ENCODE measurements at places on chromosomes 2 and 18. TPM values are rescaled to one million over a fixed set of nuclear protein-coding genes. Genes with fewer than 3 reads are reported as not detected.

Gene PSD4
- 16.9 TPM for total RNA-seq

GRCh38 chr18:50055488-50055887 is 139.5 kb downstream of the MYO5B start:
- H3K36me3 ChIP-seq = no peaks in the 10 kb centered on the region
- peaks cover 9% of the 10 kb centered on the region for H3K4me1 ChIP-seq
- no peaks in the 10 kb centered on the region for H3K27me3 ChIP-seq
- H3K4me3 ChIP-seq = no peak overlapping the region
- no peak for DNase-seq

- no peak overlapping the region for H3K27ac ChIP-seq
- H3K4me3 ChIP-seq = no peak overlapping the region
- H3K36me3 ChIP-seq = no peaks in the 10 kb centered on the region
- no peak for DNase-seq
These were observed 312.0 kb upstream of the ETAA1 start for GRCh38 chr2:67085146-67085545.

DNA sequence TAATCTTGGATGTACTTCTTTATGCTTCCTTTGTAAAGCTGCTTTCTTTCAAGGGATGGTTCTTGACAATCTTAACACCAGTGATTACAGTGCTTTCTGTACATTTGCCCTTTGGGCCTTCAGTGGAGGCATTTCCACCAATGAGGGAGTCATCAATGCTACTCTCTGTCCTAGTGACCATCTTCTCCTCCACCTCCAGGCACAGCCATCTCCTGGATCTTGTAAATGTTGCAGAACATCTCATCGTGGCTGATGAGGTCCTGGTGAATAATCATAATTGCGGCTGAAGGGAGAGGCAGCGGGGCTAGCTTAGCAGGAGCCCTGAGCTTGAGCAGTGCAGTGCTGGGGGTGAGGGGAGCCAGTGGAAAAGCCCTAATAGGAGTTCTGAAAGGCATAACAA is 32.5 kb downstream of the IDH1 start:
- no peak overlapping the region for H3K27ac ChIP-seq
- no peaks in the 10 kb centered on the region for H3K27me3 ChIP-seq
- no peaks in the 10 kb centered on the region for H3K4me1 ChIP-seq
- H3K36me3 ChIP-seq = no peaks in the 10 kb centered on the region
- DNase-seq = no peak

DNA sequence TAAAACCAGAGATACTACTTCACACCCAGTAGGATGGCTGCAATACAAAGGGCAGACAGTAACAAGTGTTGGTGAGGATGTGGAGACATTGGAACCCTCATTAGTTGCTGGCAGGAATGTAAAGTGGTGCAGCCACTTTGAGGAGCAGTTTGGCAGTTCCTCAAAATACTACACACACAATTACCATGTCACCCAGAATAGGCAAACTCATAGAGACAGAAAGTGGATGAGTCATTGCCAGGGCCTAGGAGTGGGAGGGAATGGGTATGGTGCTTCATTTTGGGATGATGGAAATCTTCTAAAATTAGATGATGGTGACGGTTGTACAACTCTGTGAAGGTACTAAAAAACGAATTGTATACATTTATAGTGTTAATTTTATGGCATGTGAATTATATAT is 54.8 kb downstream of the ATP9B start:
- no peaks in the 10 kb centered on the region for H3K4me1 ChIP-seq
- no peak overlapping the region for H3K27ac ChIP-seq
- no peak overlapping the region for H3K4me3 ChIP-seq

GRCh38 chr2:26347286-26347865 is 787 bp upstream of the ADGRF3 start:
- H3K4me3 ChIP-seq = peak overlapping the region; percentile 80
- H3K27me3 ChIP-seq = no peaks in the 10 kb centered on the region
- DNase-seq = no peak
- H3K36me3 ChIP-seq = no peaks in the 10 kb centered on the region
- peaks cover 20% of the 10 kb centered on the region for H3K4me1 ChIP-seq

Gene FLACC1
- 11.1 TPM for total RNA-seq

Gene SLC14A1
- total RNA-seq = 86.2 TPM

DNA sequence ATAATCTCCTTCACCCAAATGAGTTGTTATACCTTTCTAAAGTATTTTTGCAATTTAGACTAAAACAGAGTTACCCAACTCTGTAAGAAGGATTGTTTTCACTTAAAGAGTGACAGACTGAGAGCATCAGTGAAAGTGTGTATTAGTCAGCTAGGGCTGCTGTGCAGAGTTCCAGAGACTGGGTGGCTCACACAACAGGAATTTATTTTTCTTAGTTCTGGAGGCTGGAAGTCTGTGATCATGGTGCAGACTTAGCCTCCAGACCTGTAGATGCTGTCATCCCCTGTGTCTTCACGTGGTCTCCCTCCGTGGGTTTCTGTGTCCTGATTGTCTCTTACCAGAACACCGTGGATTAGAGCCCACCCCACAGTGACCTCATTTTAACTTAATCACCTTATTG is 40.0 kb downstream of the BCL2L11 start:
- H3K27me3 ChIP-seq = no peaks in the 10 kb centered on the region
- H3K4me1 ChIP-seq = peaks cover 51% of the 10 kb centered on the region
- no peak for DNase-seq
- no peaks in the 10 kb centered on the region for H3K36me3 ChIP-seq

Gene SCN7A
- 9.0 TPM for total RNA-seq

Gene SLC4A3
- 5.6 TPM for total RNA-seq

GRCh38 chr18:57077005-57077765 is 69.7 kb upstream of the BOD1L2 start:
- no peak for DNase-seq
- H3K36me3 ChIP-seq = no peaks in the 10 kb centered on the region
- H3K4me1 ChIP-seq = no peaks in the 10 kb centered on the region

DNA sequence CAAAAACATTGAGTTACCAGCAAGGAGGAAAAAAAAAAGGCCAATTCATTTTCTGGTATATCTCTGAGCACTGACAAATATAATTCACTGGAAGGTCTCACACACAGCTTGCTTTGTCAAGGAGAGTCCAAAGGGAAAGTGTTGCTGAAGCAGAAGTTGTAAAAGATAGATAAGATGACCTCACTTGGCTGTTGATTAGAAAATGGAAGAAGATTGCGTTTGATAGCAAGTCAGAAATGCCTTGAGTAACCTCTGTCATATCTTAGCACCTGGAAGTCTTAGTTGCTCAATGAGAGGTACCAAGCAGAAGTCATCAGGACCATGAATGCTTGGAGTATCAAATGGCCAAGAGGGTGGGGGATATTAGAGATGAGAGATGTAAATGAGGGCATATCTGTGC is 105.2 kb downstream of the FSHR start:
- H3K36me3 ChIP-seq = no peaks in the 10 kb centered on the region
- no peaks in the 10 kb centered on the region for H3K4me1 ChIP-seq
- DNase-seq = no peak
- no peak overlapping the region for H3K27ac ChIP-seq
- no peak overlapping the region for H3K4me3 ChIP-seq

- no peaks in the 10 kb centered on the region for H3K36me3 ChIP-seq
- no peak overlapping the region for H3K4me3 ChIP-seq
- no peak for DNase-seq
These were observed 206.9 kb downstream of the ARL4C start for GRCh38 chr2:234289834-234290590.

- no peaks in the 10 kb centered on the region for H3K27me3 ChIP-seq
- H3K36me3 ChIP-seq = no peaks in the 10 kb centered on the region
- no peak overlapping the region for H3K27ac ChIP-seq
- no peaks in the 10 kb centered on the region for H3K4me1 ChIP-seq
- no peak overlapping the region for H3K4me3 ChIP-seq
These were observed 444.9 kb upstream of the MAP2 start for GRCh38 chr2:208978946-208979345.

DNA sequence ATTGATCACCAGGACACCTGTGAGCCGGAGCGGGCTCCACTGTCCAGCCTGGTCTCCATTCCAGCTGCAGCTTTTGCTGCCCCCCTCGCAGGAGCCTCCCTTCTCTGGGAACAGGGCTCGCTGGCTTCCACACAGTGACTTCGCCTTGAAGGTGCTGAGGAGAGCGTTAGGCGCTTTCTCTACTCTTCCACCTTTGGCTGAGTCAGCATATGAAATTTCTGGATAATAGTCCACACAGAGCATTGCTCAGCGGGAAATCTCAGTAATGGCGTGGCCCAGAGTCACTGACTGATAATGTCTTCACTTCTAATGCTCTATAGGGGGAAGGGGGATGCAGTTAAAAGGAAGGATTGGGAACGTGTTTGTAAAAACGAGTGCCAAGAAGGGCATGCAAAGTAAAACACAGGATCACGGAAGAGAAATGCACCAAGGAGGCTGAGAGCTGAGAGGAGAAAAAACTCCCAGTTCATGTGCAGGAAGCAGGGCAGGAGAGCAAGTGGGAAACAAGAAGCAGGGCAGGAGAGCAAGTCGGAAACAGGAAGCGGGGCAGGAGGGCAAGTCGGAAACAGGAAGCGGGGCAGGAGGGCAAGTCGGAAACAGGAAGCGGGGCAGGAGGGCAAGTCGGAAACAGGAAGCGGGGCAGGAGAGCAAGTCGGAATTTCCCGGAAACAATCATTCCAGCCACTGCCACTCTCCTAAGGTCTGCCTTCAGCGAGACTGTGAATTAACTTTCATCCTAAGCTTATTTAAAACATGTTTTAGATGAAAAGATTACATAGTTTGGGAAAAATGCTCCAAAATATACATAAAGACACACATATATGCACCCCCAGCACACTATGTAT is 77.7 kb downstream of the MYT1L start:
- H3K27ac ChIP-seq = no peak overlapping the region
- H3K4me1 ChIP-seq = no peaks in the 10 kb centered on the region
- no peak for DNase-seq
- no peaks in the 10 kb centered on the region for H3K27me3 ChIP-seq

Gene FAM228A
- 0.92 TPM for total RNA-seq

GRCh38 chr2:119426396-119426675 is 5.3 kb upstream of the TMEM37 start:
- no peaks in the 10 kb centered on the region for H3K4me1 ChIP-seq
- H3K36me3 ChIP-seq = no peaks in the 10 kb centered on the region

DNA sequence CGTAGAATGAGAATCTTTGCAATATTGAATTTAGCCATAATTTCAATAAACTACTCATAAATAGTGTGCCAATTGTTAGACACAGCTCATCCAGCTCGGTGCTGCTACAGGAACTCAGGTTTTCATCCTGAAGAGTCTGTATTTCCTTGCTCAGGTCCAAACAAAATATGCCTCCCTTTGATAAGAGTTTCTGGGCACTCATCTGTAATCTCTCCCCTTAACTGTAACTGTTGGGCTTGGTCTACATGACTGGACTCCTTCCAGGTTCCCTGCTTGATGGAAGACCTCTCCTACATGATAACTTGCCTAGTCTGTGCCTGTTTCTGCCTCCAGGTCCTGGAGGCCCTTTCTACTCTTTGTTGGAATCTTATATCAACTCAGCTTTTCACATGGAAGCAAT is 57.9 kb downstream of the GCA start:
- no peak overlapping the region for H3K27ac ChIP-seq
- no peak overlapping the region for H3K4me3 ChIP-seq
- H3K4me1 ChIP-seq = no peaks in the 10 kb centered on the region
- H3K27me3 ChIP-seq = no peaks in the 10 kb centered on the region
- DNase-seq = no peak

- no peaks in the 10 kb centered on the region for H3K36me3 ChIP-seq
- no peaks in the 10 kb centered on the region for H3K27me3 ChIP-seq
- H3K4me1 ChIP-seq = no peaks in the 10 kb centered on the region
- no peak for DNase-seq
- H3K27ac ChIP-seq = no peak overlapping the region
These were observed 354.8 kb downstream of the MEIS1 start for GRCh38 chr2:66789741-66790140.

Gene ZNF385B
- total RNA-seq = 0.41 TPM

GRCh38 chr18:74582642-74583041 is 15.0 kb upstream of the ZNF407 start:
- no peak for DNase-seq
- no peaks in the 10 kb centered on the region for H3K27me3 ChIP-seq
- H3K4me1 ChIP-seq = no peaks in the 10 kb centered on the region
- no peaks in the 10 kb centered on the region for H3K36me3 ChIP-seq

DNA sequence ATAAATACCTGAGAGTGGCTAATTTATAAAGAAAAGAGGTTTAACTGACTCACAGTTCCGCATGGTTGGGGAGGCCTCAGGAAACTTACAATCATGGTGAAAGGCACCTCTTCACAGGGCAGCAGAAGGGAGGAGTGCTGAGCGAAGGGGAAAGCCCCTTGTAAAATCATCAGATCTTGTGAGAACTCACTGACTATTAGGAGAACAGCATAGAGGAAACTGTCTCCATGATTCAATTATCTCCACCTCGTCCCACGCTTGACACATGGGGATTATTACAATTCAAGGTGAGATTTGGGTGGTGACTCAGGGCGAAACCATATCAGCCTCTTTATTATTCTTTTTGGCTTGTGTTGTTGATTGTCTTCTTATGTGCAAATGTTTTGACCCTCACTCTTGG is 76.2 kb downstream of the WDR7 start:
- H3K36me3 ChIP-seq = peaks cover 6% of the 10 kb centered on the region
- no peaks in the 10 kb centered on the region for H3K4me1 ChIP-seq
- no peak overlapping the region for H3K4me3 ChIP-seq

DNA sequence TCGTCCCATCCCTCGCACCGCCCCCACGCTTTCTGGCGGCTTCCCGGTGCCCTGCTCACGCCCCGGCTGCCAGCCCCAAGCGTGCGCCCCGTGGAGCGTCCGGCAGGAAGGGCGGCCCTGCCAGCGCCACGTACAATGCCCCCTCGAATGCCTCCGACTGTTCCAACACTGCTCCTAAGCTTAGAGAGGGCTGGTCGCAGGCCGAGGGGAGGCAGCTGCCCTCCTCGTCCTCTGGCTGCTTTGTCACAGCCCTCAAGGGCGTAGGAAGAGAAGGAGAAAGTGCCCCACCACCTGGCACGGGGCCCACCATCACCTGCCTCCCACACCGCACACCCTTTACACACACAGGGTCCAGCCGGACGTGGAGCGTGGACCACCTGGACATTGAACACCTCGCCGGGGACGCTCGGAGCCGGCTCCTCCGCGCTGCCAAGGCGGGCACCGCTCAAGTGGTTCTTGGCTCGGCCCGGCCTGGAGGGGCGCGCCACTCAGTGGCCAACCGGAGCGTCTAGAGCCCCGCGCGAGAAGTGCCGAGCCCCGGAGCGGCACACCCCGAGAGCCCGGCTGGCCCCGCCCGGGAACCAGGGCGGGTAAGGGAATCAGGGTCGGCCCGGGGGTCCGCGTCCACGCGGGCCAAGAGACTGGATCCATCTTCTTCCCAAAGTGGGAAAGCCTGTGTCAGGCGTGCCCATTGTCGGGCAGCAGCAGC is 830 bp downstream of the DNER start:
- H3K27ac ChIP-seq = no peak overlapping the region
- H3K4me3 ChIP-seq = peak overlapping the region; percentile 57
- H3K36me3 ChIP-seq = no peaks in the 10 kb centered on the region
- H3K27me3 ChIP-seq = no peaks in the 10 kb centered on the region
- DNase-seq = no peak
- H3K4me1 ChIP-seq = peaks cover 3% of the 10 kb centered on the region

DNA sequence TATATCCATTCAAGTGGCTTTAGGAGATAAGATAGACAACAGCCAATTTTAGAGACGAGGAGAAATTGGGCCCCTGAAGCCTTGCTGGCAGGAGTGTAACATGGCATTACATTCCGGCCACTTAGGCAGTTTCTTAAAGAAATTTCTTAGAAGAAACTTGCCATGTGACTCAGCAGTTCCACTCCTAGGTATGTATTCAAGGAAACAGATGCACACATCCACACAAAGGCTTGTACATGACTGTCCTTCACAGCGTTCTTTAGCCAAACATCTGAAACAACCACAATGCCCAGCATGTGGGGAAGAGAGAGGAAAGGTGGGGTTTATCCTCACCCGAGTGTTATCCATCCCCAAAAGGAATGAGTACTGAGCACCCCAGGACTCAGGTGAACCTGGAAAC is 107.1 kb downstream of the NFATC1 start:
- H3K36me3 ChIP-seq = no peaks in the 10 kb centered on the region
- no peaks in the 10 kb centered on the region for H3K27me3 ChIP-seq
- H3K27ac ChIP-seq = no peak overlapping the region
- H3K4me3 ChIP-seq = no peak overlapping the region

Gene CCL20
- total RNA-seq = not detected
